ENCODE measurements at places on chromosomes 4 and X. TPM values are rescaled to one million over a fixed set of nuclear protein-coding genes. Genes with fewer than 3 reads are reported as not detected.

The XAGE2 gene
- 23.6 TPM for total RNA-seq

The INPP4B gene
- total RNA-seq = 4.3 TPM

The PAGE2B gene
- total RNA-seq = not detected

The SOD3 gene
- 2.4 TPM for total RNA-seq

The FOXR2 gene
- not detected for total RNA-seq

The DNASE1L1 gene
- total RNA-seq = 65.4 TPM

The CYSLTR1 gene
- not detected for total RNA-seq

The CXorf58 gene
- total RNA-seq = 0.11 TPM

The IBSP gene
- not detected for total RNA-seq

The NOX1 gene
- total RNA-seq = not detected

The P2RY8 gene
- not detected for total RNA-seq

The NWD2 gene
- under 0.01 TPM for total RNA-seq

The NAP1L3 gene
- total RNA-seq = 24.3 TPM

The LRIT3 gene
- total RNA-seq = not detected

The FHDC1 gene
- total RNA-seq = 4.7 TPM

The TMSB15C gene
- total RNA-seq = 7.9 TPM

The GAGE1 gene
- total RNA-seq = not detected

The CTAG1B gene
- total RNA-seq = not detected

The CXCL8 gene
- total RNA-seq = 0.33 TPM

The GPC3 gene
- total RNA-seq = 22.8 TPM

The GAK gene
- total RNA-seq = 68.1 TPM

The DGKQ gene
- total RNA-seq = 11.8 TPM

The TSPAN7 gene
- not detected for total RNA-seq

The RASL11B gene
- not detected for total RNA-seq

The UGT2A1 gene
- not detected for total RNA-seq

The SSX1 gene
- not detected for total RNA-seq

The MAGEB10 gene
- not detected for total RNA-seq

The FAM9B gene
- not detected for total RNA-seq

The NHS gene
- total RNA-seq = under 0.01 TPM

The CC2D2A gene
- total RNA-seq = 19.6 TPM

The C1QTNF7 gene
- 0.65 TPM for total RNA-seq

The LGI2 gene
- not detected for total RNA-seq

The PNMA5 gene
- total RNA-seq = not detected

The EXOC1L gene
- total RNA-seq = not detected

The BEX3 gene
- total RNA-seq = 146 TPM

The PLP1 gene
- total RNA-seq = not detected

The TRIM60 gene
- total RNA-seq = not detected

The DDX60 gene
- 2.1 TPM for total RNA-seq
